ENCODE measurements at places on chromosomes 6 and 20. TPM values are rescaled to one million over a fixed set of nuclear protein-coding genes. Genes with fewer than 3 reads are reported as not detected.

The HAO1 gene
- polyA plus RNA-seq, result not detected

The C6orf15 gene
- not detected for polyA plus RNA-seq

The MAS1 gene
- 0.01 TPM for polyA plus RNA-seq

The ECI2 gene
- polyA plus RNA-seq, result 58.6 TPM

The WFDC12 gene
- not detected for polyA plus RNA-seq

The IL20RA gene
- 2.5 TPM for polyA plus RNA-seq

The RAB44 gene
- polyA plus RNA-seq, result 0.04 TPM

The BTNL2 gene
- 0.18 TPM for polyA plus RNA-seq

The SPAG4 gene
- polyA plus RNA-seq, result 1.5 TPM

The YIPF3 gene
- polyA plus RNA-seq, result 108 TPM

The ADNP gene
- polyA plus RNA-seq, result 70.7 TPM

The TSBP1 gene
- polyA plus RNA-seq, result not detected

The SNAP91 gene
- 4.9 TPM for polyA plus RNA-seq

The OLIG3 gene
- not detected for polyA plus RNA-seq

The PAQR8 gene
- 36.1 TPM for polyA plus RNA-seq

The VARS2 gene
- 43.5 TPM for polyA plus RNA-seq

The MYH7B gene
- polyA plus RNA-seq, result 0.46 TPM

The AARS2 gene
- 14.3 TPM for polyA plus RNA-seq
